ENCODE measurements at places on chromosomes 7 and 10.

GRCh38 chr10:100615908-100616307, 80.2 kb downstream of the HIF1AN start:
- DNase-seq, result no peak

- no peak for DNase-seq
Observed at GRCh38 chr7:79176859-79177477, 276.5 kb downstream of the MAGI2 start.

DNA sequence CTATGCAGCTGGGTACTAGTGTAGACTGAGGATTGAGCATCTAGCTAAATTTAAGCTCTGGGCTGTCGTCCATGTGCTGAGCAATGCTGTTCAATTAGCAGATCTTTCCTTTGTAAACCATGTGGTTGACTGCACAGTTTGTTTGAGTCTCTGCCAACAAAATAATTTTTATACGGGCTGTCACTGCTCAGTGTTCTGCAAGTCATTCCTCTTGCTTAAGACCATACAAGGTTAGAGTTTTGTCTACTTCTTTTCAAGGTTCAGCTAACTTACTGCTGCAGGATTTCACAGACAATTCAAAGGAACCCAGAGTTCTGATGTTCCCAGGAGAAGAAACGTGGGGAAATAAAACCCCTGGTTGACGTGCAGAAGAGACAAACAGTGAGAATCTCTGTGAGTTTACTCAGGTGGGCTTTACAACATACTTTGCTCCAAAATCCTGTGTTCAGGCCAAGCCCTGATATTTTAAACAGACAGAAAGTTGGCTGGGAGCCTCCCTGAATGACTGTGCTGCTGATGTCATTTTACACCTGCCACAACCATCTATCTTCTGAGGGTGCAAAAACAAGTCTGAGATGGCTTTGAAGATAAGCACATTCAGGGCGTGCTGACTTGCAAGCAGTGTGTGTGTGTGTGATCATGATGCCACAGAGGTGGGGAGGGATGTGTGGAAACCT, 177.1 kb upstream of the SVIL start:
- peak; percentile 15 for DNase-seq

DNA sequence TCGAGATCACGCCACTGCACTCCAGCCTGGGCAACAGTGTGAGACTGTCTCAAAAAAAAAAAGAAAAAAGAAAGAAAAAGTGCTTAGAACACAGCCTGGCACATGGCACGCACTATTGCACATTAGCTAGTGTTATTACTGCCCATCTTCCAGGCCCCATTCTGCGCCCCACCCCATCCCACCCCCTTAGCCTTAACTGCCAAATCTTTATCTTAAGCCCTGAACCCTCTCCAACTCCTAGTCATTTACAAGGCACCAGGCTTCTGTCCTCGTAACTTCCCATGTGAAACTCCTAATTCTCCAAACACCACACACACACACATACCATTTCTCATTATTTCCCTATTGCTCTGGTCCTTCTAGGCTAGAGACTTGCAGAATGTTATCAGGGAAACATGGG, 4.8 kb downstream of the FRAT2 start:
- DNase-seq, result no peak

DNA sequence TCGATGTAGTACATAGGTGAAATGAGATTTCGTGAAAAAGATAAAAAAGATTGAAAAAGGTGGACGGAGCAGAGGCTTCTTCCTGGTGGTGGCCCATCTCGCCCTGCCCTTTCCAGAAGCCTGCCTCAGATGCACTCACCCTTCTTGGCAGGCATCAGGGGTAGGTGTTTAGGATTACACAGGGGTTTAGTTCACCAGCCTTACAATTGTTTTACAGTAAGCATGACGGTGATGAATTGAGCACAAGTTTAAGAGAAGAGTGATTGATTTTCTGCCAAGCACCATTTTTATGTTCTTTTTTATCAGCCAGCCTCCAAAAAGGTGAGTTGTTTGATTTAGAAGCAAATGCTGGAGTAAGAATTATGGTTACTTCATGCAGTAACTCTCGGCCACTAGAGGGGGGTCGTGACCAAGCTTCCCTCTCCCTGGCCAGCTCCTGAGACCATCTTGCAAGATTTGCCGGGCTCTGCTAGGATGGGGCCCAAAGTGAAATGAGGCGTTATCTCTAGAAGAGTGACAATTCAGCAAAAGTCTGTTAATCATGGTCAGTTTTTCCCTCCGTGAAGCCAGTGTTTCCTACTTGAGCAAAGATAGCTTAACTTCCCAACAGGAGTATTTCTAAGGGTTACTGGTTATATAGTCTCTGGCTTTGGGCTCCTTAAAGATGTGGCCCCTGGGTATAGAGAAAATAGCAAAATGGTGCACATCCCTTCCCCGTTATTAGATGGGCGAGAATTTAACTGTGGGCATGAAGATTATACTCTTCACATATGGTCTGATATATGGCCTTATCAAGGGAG, 228.8 kb downstream of the BMPER start:
- DNase-seq, result peak; percentile 60

GRCh38 chr7:139851770-139852481, 22.9 kb downstream of the TBXAS1 start:
- no peak for DNase-seq

DNA sequence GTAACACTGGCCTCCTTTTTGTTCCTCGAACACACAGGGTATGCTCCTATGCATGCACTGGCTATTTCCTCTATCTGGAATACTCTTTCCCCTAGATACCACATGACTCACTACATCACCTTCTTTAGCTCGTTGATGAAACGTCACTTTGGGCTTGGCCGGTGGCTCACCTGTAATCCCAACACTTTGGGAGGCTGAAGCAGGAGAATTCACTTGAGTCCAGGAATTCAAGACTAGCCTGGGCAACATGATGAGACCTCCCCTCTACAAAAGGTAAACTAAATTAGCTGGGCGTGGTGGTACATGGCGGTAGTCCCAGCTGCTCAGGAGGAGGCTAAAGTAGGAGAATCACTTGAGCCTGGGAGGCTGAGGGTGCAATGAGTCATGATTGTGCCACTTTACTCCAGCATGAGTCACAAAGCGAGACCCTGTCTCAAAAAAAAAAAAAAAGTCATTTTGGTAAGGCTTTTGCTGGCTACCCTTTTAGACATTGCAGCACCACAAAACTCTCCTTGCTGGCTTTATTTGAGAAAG, 14.5 kb downstream of the ANKIB1 start:
- DNase-seq, result no peak

GRCh38 chr10:11898372-11899066, 75.4 kb downstream of the PROSER2 start:
- no peak for DNase-seq

DNA sequence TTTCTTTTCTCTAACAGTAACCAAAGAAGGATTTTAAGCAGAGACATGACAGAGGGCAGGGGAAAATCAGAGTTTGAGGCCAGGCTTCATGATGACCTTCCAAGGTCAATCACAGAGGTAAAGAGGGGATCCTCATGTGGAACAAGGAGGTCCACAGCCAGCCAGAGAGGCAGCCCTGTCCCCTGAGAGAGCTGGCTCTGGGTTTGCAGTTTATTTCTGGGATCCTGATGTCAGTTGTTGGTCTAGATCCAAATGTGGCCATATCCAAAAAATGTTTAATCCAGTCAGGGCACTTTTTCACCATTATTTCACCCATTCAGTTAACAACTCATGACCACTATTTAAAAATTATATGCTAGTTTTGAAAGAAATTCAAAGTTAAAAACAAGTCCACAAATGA, 45.6 kb downstream of the GPR141 start:
- DNase-seq, result no peak

- no peak for DNase-seq
Observed at GRCh38 chr10:31756729-31757110, 171.9 kb downstream of the ARHGAP12 start.

GRCh38 chr7:22601408-22601807, 101.4 kb upstream of the STEAP1B start:
- no peak for DNase-seq

All from left ventricle myocardium inferior (tissue), 1 donor.